ENCODE measurements at places on chromosomes 5 and 9.

DNA sequence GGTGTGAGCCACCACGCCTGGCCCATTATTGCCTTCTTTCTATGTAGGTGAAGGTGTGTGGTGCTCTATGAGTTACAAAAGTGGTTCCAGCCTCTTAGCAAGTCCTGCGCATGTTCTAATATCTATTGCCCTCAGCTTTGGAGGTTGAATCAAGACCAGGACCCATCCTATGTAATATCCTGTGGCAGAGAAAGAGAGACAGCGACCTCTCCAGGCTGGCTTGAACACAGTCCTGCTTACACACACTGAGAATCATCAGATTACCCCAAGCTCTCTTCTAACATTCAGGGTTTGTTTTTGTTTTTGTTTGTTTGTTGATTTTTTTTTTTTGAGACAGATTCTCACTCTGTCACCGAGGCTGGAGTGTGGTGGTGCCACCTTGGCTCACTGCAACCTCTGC lies 94.7 kb upstream of the OSMR start:
- DNase-seq: no peak

DNA sequence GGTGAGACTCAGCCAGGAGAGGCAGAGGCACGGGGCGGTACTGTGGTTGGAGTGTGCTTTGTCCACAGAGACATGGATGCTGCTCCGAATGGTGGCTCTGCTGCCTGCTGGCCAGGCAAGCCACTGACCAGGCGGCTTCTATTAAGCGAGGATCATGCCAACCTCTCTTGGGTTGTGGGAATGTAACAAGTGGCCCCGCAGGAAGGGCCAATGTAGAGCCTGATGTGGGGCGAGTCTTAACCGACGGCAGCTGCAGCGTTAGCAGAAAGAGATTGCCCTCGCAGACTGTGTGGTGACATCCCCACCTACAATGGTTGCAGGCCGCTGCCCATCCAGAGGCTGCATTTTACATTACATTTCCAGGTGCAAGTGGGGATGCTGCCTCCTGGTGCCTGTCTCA lies 46.6 kb upstream of the SLC25A51 start:
- no peak for DNase-seq

DNA sequence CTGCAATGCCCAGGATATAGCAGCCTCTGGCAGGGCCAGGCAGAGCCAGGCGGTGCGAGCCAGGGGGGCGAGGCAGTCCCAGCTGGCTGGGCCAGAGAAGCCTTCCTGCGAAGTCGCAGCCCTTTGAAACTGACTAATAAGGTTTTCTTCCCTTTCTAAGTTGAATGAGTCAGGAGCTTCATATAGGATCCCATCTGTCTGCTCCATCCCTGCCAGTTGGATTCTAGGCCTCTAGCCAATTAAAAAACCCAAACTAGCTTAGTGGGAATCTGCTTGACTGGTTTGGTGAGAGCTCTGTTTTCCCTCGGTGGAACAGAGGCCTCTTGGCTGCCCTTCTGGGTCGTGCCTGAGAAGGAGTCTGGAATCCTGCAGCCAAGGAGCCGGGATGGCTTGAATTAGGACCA lies 70.1 kb upstream of the RAPGEF1 start:
- DNase-seq: no peak

GRCh38 chr5:77076961-77077828 lies 9.9 kb downstream of the ZBED3 start:
- DNase-seq: peak; percentile 23

DNA sequence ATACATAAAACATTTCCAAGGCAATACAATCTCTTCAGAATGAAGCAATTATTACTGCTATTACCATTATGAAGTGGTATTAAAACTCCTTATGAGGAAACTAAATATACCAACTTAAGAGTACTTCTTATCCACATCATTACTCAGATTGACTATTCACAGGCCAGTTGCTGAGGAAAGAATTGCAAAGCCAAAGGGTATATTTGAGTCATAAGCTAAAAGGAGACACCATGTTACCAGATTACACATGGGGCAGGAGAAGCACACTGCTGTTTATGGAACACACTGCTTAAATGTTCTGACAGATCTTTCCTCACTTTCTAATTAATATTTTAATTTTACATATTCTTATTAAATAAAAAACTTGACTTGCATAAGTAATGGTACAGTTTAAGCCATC lies 1726.4 kb upstream of the NUDT12 start:
- DNase-seq: no peak

- DNase-seq: no peak
Measured at GRCh38 chr5:78554670-78555069, 93.9 kb downstream of the LHFPL2 start.

DNA sequence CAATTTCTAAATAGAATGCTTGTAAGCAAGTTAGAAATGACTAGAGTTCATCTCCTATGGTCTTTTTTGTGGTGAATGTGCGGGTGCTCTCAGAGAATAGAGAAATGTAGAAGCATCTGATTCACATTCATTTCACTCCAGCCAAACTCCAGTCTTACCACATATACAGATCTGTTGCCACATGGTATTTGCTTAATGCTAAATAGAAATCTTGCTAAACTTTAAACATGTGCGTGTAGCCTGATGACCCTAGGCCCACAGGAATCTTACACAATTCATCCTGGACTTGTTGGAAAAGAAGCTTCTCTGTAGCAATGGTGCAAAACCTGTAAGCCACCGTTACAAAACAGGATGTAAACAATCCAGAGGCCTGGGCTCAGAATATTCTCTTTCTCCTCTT lies 135.2 kb downstream of the PCSK1 start:
- DNase-seq: no peak

GRCh38 chr5:168778536-168778935 lies 199.4 kb upstream of the PANK3 start:
- DNase-seq: no peak

DNA sequence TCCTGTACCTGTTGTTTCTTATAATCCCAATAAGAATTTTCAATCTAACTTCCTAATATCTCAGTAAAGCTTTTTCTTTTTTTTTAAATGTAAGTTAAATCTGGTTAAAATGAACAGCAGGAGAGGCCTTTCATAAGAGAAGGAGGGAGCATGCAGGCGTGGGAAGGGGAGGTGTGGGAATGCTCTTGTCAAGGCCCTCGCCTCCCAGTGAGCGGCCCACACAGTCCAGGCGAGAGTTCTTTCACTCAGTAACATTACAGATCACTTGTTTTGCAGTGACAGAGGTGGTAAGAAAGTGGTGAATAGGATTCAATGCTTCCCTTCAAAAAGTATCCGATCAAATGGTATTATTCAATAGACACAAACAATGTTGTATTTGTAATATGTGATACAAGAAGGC lies 125.0 kb downstream of the EPB41L4A start:
- DNase-seq: no peak

DNA sequence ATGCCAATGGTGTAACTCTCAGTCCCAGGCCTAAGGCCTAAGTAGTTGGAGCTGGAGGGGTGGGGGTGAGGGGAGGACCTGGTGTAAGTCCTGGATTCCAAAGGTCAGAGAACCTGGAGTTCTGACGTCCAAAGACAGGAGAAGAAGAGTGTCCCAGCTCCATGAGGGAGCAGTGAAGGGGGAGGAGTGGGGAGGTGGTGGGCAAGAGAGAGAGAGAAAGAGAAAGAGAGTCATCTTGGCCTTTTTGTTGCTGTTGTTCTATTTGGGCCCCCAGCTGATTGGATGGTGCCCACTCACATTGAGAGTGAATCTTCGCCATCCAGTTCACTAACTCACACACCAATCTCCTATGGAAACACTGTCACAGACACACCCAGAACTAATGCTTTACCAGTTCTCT lies 198.9 kb downstream of the DAB2IP start:
- DNase-seq: no peak

GRCh38 chr5:152397581-152397980 lies 7.5 kb downstream of the NMUR2 start:
- no peak for DNase-seq

DNA sequence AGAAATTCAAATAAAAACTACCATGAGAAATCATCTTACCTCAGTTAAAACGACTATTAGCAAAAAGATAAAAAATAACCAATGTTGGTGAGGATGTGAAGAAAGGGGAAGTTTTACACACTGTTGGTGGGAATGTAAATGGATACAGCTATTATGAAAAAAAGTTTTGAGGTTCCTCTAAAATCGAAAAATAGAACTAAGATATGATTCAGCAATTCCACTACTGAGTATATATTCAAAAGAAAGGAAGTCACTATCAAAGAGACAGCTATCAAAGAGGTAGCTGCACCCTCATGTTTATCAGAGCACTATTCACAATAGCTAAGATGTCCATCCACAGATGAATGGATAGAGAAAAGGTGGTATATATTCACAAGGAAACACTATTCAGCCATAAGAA lies 1888.4 kb downstream of the MAT2B start:
- DNase-seq: no peak

DNA sequence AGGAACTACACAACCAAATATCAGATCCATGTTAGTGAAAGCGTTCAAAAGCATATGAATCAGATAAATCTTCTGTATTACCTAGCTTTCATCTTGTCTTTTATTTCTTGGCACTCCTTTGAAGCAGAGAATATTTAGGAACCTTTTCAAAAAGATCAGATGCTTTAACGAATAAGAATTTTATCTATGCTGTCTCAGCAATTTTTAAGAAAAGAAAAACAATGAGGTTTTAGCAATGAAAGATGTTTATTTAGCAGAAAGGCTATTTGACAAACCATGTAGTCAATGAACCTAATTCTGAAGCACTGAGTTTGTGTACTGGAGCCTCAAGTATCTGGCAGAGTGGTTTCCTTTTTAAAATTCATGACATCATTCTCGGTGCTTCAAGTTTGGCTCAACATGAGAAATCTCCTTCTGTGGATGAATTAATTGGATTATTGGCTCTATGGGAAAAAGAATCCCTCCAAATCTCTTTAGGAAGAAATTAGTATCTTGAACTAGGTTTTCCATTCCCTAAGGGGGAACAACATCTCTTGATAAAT lies 534.7 kb downstream of the CAAP1 start:
- no peak for DNase-seq

DNA sequence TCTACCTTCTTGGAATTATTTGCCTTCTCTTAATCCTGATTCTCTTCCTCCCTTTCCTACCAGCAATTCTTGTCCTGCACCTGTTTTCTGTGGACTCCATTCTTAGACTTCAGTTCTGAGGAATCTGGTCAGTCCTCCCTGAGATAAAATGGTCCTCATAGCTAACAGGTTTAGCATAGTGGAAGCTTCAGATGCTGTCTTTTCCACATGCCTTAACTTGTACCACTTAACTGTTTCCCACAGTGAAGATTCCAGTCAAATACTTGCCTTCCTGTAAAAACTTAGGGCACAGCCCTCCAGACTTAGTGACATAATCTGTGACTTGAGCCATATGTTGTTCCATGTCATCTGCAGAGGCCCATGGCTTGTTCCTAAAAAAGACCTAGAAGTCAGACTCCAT lies 261.3 kb downstream of the CWC27 start:
- no peak for DNase-seq

- DNase-seq: no peak
Measured at GRCh38 chr5:168404365-168404764, 81.9 kb upstream of the RARS1 start.

GRCh38 chr5:69299625-69300024 lies 33.0 kb downstream of the CCDC125 start:
- no peak for DNase-seq

DNA sequence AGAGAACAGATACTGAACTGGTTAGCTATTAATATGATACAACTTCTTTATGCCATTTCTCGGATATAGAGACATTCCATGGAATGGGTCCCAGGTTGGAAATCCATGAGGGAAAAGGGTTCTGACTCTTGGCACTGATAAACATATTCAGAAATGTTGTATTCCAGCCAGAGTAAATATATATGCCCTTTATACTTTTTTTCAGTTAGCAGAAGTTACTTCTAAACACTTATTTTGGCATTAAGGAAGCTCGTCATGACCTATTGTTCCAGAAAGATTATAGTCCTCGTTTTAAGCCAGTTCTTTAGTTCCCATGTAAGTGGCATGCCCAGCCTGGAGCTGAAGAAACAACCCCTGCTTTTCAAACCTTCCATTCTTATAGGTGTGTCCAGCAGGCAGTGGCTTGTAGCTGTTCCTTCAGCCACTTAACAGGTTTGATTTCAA lies 181.6 kb downstream of the CD180 start:
- no peak for DNase-seq

- no peak for DNase-seq
Measured at GRCh38 chr9:124438091-124438490, 12.2 kb upstream of the ADGRD2 start.

DNA sequence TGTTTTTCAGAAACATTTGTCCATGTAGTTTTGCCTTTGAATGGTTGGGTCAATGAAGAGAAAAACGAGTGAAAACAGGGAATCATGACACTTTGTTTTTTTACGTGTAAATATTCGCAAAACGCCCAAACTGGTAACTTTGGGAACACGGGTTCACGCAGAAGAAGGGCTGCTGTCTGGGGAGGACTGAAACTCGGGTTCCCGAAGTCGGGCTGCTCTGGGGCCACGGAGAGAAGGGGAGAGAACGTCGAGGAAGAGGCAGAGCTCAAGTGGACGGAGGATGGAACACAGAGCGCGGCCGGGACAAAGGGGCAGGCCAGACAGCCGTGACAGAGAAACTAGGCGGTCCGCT lies 478 bp upstream of the SETD9 start:
- no peak for DNase-seq

DNA sequence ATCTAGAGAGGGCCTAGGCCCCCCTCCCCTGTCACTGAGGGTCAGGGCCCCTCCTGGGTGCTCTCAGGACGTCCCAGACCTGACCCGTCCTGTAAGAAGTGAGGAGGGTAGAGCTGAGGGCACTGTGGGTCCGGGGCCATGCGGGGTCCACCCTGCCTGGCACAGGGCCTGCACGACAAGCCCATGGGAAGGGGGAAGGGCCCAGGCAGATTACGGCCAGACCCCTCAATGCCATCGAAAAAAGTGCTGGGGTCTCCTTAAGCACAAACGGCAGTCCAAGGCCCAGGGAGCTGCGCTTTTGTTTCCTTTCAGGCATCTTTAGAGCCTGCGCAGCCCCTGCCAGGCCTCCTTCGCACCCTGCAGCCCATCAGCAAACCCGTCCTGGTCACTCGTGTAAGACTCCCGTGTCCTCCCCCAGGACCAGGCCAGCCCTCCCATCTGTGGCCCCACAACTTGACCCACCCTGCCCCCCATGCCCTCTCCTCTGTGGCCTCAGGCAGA lies 4.4 kb upstream of the EXOC3 start:
- no peak for DNase-seq

- no peak for DNase-seq
Measured at GRCh38 chr9:126682928-126683697, 69.4 kb downstream of the LMX1B start.

GRCh38 chr5:57219386-57219785 lies 45.5 kb downstream of the GPBP1 start:
- no peak for DNase-seq
